ENCODE measurements at places on chromosomes 7 and 10. TPM values are rescaled to one million over a fixed set of nuclear protein-coding genes. Genes with fewer than 3 reads are reported as not detected.

CYP2C8 gene
- total RNA-seq: not detected

INA gene
- 1.1 TPM for total RNA-seq

MAGI2 gene
- 3.7 TPM for total RNA-seq

ANKMY2 gene
- total RNA-seq: 8.6 TPM

PPP1R3C gene
- total RNA-seq: 17.3 TPM

PNLIPRP3 gene
- under 0.01 TPM for total RNA-seq

CALML3 gene
- not detected for total RNA-seq

FOXI2 gene
- total RNA-seq: not detected

TRPV5 gene
- not detected for total RNA-seq

TLL2 gene
- total RNA-seq: 0.26 TPM

ARHGAP12 gene
- total RNA-seq: 28.2 TPM

AKR1C4 gene
- total RNA-seq: not detected

LRMDA gene
- 0.26 TPM for total RNA-seq

DGKI gene
- total RNA-seq: 0.40 TPM

MEOX2 gene
- 0.13 TPM for total RNA-seq

ATG9B gene
- total RNA-seq: 0.13 TPM
